ENCODE measurements at places on chromosomes 12 and 14. TPM values are rescaled to one million over a fixed set of nuclear protein-coding genes. Genes with fewer than 3 reads are reported as not detected.

GRCh38 chr14:102811254-102811963 is 34.2 kb downstream of the TRAF3 start:
- DNase-seq = no peak

GRCh38 chr14:69619012-69619411 is 7.6 kb downstream of the SUSD6 start:
- no peak for DNase-seq

DNA sequence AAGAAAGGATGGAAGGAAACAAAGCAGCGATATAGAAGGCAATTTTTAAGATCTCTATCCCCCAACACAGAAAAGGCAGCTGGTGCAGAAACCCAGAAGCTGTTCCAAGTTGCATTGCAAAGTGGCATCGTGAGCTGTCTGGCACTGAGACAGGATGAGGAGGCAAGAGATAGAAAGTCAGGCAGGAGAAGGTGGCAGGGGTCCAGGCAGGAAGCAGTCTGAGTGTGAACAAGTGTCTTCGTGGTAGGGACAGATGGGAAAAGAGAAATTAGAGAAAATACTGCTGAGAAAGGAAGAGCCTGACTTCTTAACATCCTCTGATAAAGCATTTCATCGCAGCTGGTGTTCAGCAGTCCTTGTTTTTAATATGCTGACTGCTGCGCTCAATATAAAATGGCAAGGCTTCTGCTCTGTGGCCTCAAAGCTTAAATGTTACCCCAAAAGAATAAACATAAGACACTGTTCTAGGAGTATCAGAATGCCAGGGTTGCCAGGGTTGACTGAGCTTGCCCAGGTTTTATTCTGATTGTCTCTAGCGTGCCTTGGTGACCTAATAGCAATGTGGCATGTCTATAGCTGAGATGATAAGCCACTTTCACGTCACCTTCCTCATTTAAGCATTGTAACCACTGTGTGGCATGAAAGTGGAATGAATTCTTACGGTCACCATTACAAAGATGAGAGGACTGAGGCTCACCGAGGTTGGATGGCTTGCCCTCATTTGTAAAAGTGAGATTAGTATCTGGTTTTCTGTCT is 397.6 kb downstream of the NUAK1 start:
- peak; percentile 56 for DNase-seq

GRCh38 chr12:106740818-106741217 is 33.7 kb upstream of the RIC8B start:
- no peak for DNase-seq

DNA sequence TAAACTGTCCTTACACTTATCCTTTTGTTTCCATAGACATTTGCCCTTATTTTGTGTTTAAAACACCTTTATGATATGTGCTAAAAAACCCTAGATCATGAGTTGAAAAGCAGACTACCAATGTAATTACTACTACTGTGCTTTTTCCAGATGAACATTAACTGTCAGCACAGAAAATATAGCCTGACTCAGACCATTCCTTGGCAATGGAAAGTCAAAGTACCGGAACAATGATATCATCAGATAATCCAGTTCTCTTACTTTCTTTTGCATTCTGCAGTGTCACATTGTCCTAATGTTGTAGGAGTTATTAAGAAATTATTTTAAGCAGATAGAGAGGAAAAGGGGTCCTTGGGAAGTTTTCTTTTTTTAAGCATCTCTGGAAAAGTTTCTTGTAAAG is 1189.0 kb upstream of the FLRT2 start:
- no peak for DNase-seq

DNA sequence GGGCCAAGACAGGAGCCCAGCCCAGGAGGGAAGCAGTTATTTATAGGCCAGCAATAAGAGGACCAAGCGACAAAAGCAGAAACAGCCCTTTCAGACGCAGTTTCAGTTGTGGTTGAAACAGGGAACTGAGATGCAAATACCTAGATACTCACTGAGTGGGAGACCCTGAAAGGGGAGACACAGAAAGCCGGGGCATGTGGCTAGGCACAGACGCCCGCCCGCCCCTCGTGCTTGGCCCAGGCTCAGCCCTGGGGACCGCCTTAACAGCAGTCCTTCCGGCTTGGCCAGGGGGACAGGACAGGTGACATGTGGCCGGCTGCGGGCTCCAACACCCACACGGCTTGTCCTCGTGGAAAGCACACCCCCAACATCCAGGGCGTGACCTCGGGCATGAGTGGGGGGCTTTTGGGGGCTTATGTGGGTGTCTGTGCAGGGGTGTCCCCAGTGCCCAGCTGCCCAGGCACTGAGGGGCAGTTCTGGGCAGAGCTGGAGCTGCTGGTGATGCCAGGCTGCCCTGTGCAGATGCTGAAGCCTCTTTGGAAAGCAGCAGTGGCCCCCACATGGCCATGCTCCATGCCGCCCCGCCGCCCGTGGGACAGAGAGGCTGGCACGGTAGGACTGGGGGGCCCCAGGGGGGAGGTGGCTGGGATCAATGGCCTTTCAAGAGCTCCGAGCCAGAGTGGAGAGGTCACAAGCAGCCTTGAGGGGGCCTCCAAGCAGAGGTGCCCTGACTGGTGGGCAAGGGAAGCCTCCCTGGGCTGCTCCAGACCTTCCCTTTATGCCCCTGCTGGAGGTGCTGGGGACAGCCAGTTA is 2.1 kb downstream of the PLD4 start:
- no peak for DNase-seq

GRCh38 chr14:93033084-93033982 is 82.4 kb downstream of the ITPK1 start:
- DNase-seq = no peak

DNA sequence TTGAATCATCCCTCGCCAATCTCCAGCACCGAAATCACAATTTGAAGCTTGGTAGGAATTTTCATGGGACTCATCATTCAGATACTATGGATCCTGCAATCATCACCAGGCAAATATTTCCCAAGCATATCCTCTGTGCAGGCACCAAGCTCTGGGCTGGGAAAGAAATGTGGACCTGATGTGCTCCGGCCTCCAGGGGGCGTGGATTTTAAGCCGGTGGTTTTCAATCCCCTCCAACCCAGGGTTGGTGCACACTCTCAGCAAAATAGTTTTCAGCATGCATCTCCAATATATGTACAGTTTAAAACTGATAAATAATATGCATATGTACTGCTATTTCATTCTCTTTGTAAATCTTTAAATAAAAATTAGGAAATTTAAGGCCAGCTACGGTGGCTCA is 98.9 kb downstream of the RBM19 start:
- no peak for DNase-seq

GRCh38 chr12:48374164-48374563 is 23.4 kb upstream of the ZNF641 start:
- DNase-seq = no peak

DNA sequence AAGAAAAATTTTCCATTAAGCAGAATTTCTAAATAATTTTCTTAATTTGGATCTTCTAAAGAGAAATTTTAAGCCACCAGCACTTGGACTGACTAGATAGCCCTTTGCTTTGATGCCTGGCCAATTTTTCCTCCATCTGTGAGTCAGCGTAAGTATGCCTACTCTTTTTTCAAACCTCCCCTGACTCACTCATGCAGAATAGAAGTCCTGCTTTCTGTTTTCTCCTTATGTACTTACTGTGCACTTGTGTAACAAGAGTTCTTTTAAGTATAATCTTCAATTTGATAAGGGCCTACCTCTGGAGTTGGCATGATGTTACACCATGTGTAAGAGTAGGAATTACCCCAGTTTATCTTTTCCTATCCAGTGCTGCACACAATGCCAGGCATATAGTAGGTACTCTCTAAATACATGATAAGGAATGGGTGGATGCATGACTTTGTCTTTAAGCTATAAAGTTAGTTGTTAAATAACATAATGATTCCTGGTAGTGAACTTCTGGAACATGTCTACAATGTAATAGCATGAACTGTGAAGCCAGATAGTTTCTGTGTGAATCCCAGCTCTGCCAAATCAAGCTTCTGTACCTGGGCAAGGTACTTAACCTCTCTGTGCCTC is 329.6 kb downstream of the TMTC2 start:
- DNase-seq = no peak

DNA sequence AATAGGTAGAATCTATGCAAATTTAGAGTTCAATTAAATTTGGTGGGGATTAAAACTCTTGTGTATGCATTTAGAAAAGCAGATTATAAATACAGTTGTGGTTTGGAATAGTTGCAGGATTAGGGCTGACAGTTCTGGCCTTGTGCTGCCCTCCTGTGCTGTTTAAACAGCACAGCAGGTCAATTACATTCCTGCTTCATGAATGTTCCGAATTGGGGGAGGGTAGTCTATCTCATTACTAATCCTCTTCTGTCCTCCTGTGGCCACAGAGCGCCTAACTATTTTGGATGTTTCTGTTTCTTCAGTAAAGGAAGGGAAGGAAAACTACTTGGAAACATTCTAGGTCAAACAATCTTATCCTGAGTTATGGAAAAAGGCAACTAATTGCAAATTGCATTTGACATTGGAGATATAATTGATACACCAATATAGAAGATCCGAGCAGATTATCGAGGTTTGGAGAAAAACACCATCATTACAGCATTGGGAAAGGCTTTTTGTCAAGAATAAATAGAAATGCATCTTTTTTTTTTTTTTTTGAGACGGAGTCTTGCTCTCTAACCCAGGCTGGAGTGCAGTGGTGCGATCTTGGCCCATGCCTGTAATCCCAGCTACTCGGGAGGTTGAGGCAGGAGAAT is 8.7 kb upstream of the GPR19 start:
- DNase-seq = peak; percentile 63

RFX4 gene
- total RNA-seq = not detected

KRT83 gene
- not detected for total RNA-seq

SLC7A7 gene
- total RNA-seq = 1.7 TPM

KRT6A gene
- total RNA-seq = not detected
